ENCODE measurements at places on chromosomes 11 and 22. TPM values are rescaled to one million over a fixed set of nuclear protein-coding genes. Genes with fewer than 3 reads are reported as not detected.

- no peak overlapping the region for H3K4me3 ChIP-seq
- H3K27me3 ChIP-seq = no peaks in the 10 kb centered on the region
- H3K4me1 ChIP-seq = no peaks in the 10 kb centered on the region
- no peak overlapping the region for H3K27ac ChIP-seq
Measured at GRCh38 chr11:28318871-28319270, 210.7 kb downstream of the METTL15 start.

DNA sequence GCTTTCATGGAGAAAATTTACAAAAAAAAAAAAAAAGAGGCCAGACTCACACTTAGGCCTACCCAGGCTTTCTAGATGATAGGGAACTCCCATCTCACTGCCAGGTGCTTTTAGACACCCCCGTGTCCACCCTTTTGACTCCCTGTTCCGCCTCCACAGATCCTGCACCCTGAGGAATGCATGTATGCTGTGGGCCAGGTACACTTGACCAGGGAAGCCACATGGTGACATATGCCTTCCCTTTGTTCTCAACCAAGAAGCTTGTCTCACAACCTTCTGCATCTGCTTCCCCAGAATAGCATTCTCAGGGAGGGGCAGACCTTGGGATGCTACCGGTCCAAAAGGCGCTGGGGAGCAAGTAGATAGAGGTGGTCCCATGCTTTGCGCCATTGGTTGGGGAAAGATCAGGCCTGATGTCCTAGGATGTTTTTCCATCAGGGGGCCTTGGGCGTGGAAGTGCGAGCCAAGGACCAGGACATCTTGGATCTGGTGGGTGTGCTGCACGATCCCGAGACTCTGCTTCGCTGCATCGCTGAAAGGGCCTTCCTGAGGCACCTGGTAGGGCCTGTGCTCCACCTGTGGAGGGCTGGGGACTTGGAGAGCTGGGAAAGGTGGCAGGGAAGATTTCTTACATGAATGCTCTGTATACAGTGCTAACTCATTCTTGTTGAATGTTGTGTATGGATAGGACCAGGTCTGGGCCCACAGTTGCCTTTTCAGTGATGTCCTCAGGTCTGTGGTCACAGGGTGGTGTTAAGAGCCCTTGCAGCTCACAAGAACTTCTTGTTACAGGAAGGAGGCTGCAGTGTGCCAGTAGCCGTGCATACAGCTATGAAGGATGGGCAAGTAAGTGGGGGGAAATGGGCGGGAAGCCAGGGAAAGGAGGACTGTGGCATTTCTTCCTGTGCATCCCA is 7.5 kb downstream of the HMBS start:
- peak overlapping the region; percentile 74 for H3K4me3 ChIP-seq
- peaks cover 27% of the 10 kb centered on the region for H3K4me1 ChIP-seq
- H3K27ac ChIP-seq = peak overlapping the region; percentile 98
- no peaks in the 10 kb centered on the region for H3K27me3 ChIP-seq
- DNase-seq = no peak

DNA sequence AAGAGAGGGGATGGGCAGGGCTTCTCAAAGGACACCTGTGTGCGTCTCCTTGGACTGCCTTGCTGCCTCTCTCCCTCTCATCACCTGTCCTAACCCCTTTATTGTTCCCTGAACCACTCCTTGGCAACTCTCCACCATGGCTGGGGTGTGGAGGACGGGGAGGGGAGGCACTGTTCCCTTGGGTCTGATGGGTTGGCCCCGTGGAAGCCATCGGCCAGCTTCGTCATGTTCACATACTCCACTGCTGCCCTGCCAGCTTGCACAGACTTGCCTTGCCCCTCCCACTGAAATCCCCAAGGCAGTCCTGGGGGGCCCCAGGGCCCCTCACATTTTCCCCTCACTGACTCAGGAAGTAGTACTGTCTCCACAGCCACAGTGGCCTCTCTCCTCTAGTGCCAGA is 36.1 kb upstream of the LRRC32 start:
- no peak overlapping the region for H3K4me3 ChIP-seq
- no peak overlapping the region for H3K27ac ChIP-seq
- H3K27me3 ChIP-seq = no peaks in the 10 kb centered on the region

DNA sequence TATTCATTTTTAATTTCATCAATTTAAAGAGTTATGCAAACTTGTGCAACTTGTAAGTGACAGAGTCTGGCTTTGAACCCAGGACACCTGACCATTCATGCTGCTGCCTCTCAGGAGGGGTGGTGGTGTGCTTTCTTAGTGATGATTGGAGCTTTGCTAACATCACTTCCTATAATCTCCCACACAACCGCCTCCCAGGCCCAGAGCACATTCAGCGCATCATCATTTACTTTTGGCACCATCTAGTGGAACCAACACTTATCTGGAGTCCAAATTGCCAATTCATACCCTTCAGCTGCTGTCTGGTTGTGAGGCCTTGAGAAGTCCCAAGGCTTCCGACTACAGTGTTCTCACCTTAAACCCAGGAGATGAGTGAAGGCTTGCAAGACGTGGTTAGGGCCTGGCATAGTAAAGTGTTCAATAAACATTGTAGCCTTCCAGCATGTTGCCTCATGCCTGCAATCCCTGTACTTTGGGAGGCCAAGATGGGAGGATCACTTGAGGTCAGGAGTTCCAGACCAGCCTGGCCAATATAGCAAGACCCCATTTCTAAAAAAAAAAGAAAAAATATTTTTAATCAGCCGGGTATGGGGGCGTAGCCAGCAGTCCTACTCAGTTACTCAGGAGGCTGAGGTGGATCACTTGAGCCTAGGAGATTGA is 1.1 kb upstream of the TTLL1 start:
- H3K27me3 ChIP-seq = no peaks in the 10 kb centered on the region
- H3K36me3 ChIP-seq = peaks cover 6% of the 10 kb centered on the region
- H3K27ac ChIP-seq = peak overlapping the region; percentile 74
- H3K4me3 ChIP-seq = no peak overlapping the region
- DNase-seq = no peak
- H3K4me1 ChIP-seq = peaks cover 16% of the 10 kb centered on the region

- H3K36me3 ChIP-seq = no peaks in the 10 kb centered on the region
- H3K4me3 ChIP-seq = no peak overlapping the region
- H3K27me3 ChIP-seq = peaks cover 19% of the 10 kb centered on the region
- no peak for DNase-seq
- no peak overlapping the region for H3K27ac ChIP-seq
Measured at GRCh38 chr11:71246559-71246958, 5.8 kb downstream of the SHANK2 start.

GRCh38 chr22:22110548-22111266 is 128.1 kb upstream of the TOP3B start:
- no peak for DNase-seq
- H3K36me3 ChIP-seq = no peaks in the 10 kb centered on the region
- H3K4me1 ChIP-seq = no peaks in the 10 kb centered on the region
- no peak overlapping the region for H3K4me3 ChIP-seq

GRCh38 chr11:31813391-31814175 is 2.5 kb upstream of the PAX6 start:
- H3K4me3 ChIP-seq = peak overlapping the region; percentile 54
- H3K36me3 ChIP-seq = no peaks in the 10 kb centered on the region
- DNase-seq = no peak
- peaks cover 91% of the 10 kb centered on the region for H3K4me1 ChIP-seq
- H3K27ac ChIP-seq = no peak overlapping the region

DNA sequence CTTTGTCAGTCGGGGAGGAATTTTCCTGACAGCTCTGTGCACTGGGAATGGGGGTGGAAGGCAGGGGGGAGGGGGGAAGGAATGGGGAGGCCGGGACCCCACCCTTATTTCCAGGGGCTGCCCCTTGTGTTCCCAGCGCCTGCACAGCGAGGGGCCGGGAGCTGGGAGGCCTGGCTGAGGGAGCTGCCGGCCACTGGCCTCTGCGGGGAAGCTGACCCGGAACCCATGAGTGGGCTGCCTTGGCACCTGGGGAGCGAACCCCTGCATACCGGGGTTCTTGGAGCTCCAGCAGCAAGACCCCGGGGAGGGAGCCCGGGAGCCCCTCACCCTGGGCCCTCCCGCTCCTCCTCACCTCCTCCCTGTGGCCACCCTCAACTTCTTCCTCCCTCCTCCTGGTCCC is 3.5 kb downstream of the H19 start:
- H3K4me1 ChIP-seq = no peaks in the 10 kb centered on the region
- no peak overlapping the region for H3K27ac ChIP-seq
- no peaks in the 10 kb centered on the region for H3K27me3 ChIP-seq
- no peak overlapping the region for H3K4me3 ChIP-seq

GRCh38 chr11:101091781-101092180 is 37.8 kb downstream of the PGR start:
- H3K36me3 ChIP-seq = no peaks in the 10 kb centered on the region
- H3K27me3 ChIP-seq = no peaks in the 10 kb centered on the region
- H3K4me1 ChIP-seq = peaks cover 6% of the 10 kb centered on the region
- H3K4me3 ChIP-seq = no peak overlapping the region
- no peak overlapping the region for H3K27ac ChIP-seq

DNA sequence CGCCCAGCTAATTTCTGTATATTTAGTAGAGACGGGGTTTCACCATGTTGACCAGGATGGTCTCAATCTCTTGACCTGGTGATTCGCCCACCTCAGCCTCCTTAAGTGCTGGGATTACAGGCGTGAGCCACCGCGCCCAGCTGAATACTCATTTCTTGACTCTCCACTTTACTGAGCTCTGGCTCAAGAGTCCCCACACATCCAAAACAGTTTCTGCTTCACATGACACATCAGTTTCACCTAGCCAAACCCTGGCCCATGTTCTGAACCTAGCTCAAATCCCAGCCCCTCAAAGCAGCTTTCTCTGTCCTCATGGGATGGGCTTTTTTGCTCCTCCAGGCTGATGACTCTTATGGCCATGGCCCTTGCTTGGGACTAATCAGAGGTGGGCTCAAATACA is 9.8 kb downstream of the HYOU1 start:
- H3K27ac ChIP-seq = no peak overlapping the region
- no peak overlapping the region for H3K4me3 ChIP-seq
- H3K4me1 ChIP-seq = no peaks in the 10 kb centered on the region

DNA sequence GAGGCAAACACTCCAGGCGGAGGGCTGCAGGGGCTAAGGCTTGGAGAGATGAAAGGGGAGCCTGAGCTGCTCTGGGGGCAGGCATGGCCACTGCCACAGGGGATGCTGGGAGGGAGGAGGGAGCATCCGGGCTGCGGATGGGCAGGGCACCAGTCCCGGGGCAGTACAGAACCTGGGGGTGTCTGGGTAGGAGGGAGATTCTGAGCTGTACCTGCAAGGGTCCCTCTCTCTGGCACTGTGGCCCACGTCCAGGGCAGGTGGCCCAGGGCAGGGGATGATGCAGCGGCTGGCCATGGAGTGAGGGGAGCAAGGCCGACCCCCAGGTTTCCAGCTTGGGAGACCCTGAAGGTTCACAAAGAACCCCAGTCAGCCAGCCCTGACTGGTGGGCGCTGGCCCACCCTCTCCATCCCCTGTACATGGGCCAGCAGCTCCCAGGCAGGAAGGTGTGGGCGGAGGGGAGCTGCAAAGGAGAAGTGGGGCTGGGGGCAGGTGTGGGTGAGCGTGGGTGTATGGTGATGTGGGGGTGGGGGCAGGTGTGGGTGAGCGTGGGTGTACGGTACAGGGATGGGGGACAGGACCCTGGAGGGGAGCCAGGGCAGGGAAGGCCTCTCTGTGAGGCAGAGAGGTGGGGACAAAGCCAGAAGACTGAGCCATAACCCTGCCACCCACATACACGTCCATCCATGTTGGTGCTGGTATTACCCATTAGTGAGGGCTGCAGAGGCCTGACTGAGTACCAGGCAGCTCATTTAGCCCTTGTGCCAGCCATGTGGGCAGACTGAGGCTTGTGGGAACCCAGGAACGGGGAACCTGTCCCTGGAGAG is 2.2 kb upstream of the TNFRSF13C start:
- H3K27ac ChIP-seq = no peak overlapping the region
- H3K27me3 ChIP-seq = peaks cover 29% of the 10 kb centered on the region
- no peak overlapping the region for H3K4me3 ChIP-seq

GRCh38 chr11:101478587-101479369 is 105.0 kb downstream of the TRPC6 start:
- DNase-seq = no peak
- H3K27ac ChIP-seq = peak overlapping the region; percentile 40
- H3K36me3 ChIP-seq = no peaks in the 10 kb centered on the region
- H3K4me1 ChIP-seq = peaks cover 17% of the 10 kb centered on the region
- no peak overlapping the region for H3K4me3 ChIP-seq

MLC1 gene
- total RNA-seq = not detected

KCNA4 gene
- 0.13 TPM for total RNA-seq

CAPN5 gene
- 4.9 TPM for total RNA-seq
